Right ventricle myocardium inferior (tissue), 1 donor: ENCODE measurements at places on chromosomes 12 and 14. TPM values are rescaled to one million over a fixed set of nuclear protein-coding genes. Genes with fewer than 3 reads are reported as not detected.

Gene BATF
- total RNA-seq, result 0.84 TPM

Gene GSC
- 0.38 TPM for total RNA-seq

Gene GPR84
- total RNA-seq, result 0.22 TPM

Gene ENDOU
- not detected for total RNA-seq

Gene FGFR1OP2
- 30.6 TPM for total RNA-seq

Gene AMDHD1
- total RNA-seq, result 0.49 TPM

Gene KRT72
- total RNA-seq, result not detected

Gene RNF212B
- not detected for total RNA-seq

Gene PKP2
- 378 TPM for total RNA-seq

Gene NINJ2
- 8.6 TPM for total RNA-seq

Gene KRT3
- total RNA-seq, result not detected

Gene ANO2
- total RNA-seq, result 19.5 TPM

Gene CCDC175
- not detected for total RNA-seq

Gene UBE2N
- 87.1 TPM for total RNA-seq

Gene ACOT6
- total RNA-seq, result not detected

Gene TAS2R9
- total RNA-seq, result not detected

Gene ADAM20
- 0.35 TPM for total RNA-seq

Gene HCAR3
- total RNA-seq, result 0.16 TPM

Gene TC2N
- 12.6 TPM for total RNA-seq

Gene EIF2S3B
- 0.62 TPM for total RNA-seq

Gene C3AR1
- 9.0 TPM for total RNA-seq

Gene OAS1
- total RNA-seq, result 6.1 TPM
